Endothelial cell of umbilical vein (primary cell): ENCODE measurements at places on chromosomes 11 and 22. TPM values are rescaled to one million over a fixed set of nuclear protein-coding genes. Genes with fewer than 3 reads are reported as not detected.

- H3K27me3 ChIP-seq, result no peaks in the 10 kb centered on the region
- peaks cover 6% of the 10 kb centered on the region for H3K4me1 ChIP-seq
- H3K36me3 ChIP-seq, result no peaks in the 10 kb centered on the region
- H3K4me3 ChIP-seq, result no peak overlapping the region
- DNase-seq, result no peak
- no peak overlapping the region for H3K27ac ChIP-seq
These were observed 21.0 kb downstream of the ASRGL1 start for GRCh38 chr11:62358273-62358672.

DNA sequence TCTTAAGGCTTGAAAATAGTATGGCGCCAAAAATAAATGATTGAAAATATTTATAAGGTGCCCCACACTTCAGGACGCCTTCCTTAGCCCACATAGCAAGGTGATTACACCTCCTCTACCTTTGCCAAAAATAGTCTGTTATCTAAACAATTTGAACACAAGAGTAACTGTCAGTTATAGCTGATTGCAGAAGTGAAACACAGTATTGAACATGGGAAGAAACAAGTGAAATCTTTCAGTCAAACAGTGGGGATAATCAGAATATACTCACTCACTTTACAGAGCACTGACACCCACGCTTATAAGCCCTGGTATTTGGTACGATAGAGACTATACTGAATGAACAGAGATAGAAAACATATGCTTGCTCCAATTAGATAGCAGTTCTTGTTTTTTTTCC lies 203.1 kb downstream of the RAB38 start:
- no peaks in the 10 kb centered on the region for H3K4me1 ChIP-seq
- no peaks in the 10 kb centered on the region for H3K36me3 ChIP-seq
- H3K27ac ChIP-seq, result no peak overlapping the region
- DNase-seq, result no peak
- no peak overlapping the region for H3K4me3 ChIP-seq
- H3K27me3 ChIP-seq, result no peaks in the 10 kb centered on the region

The ANO5 gene
- total RNA-seq, result 0.46 and 1.3 TPM in 2 replicates

The ANKRD13D gene
- total RNA-seq, result 57.5 and 69.6 TPM in 2 replicates
